ENCODE measurements at places on chromosomes 1 and 21. TPM values are rescaled to one million over a fixed set of nuclear protein-coding genes. Genes with fewer than 3 reads are reported as not detected.

DNA sequence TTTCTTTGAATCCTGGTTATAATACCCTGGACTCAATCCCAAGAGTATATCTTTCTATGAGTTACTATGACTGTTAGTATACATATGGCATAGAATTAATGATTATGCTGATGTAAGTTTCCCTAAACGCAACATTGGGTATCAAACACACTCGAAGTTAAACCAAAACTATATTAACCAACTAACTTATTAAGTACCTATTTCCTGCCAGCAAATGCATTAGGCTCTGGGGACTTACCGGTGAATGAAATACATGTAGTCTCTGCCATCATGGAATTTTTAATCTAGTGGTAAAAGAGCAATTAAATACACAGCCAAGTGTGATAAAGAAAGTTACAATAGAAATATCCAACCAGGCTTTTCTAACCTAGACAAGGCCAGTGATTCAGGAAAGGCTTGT is 193.6 kb upstream of the ADGRL2 start:
- no peak for DNase-seq

- no peak for DNase-seq
These were observed 63.4 kb upstream of the LAX1 start for GRCh38 chr1:203701606-203702005.

DNA sequence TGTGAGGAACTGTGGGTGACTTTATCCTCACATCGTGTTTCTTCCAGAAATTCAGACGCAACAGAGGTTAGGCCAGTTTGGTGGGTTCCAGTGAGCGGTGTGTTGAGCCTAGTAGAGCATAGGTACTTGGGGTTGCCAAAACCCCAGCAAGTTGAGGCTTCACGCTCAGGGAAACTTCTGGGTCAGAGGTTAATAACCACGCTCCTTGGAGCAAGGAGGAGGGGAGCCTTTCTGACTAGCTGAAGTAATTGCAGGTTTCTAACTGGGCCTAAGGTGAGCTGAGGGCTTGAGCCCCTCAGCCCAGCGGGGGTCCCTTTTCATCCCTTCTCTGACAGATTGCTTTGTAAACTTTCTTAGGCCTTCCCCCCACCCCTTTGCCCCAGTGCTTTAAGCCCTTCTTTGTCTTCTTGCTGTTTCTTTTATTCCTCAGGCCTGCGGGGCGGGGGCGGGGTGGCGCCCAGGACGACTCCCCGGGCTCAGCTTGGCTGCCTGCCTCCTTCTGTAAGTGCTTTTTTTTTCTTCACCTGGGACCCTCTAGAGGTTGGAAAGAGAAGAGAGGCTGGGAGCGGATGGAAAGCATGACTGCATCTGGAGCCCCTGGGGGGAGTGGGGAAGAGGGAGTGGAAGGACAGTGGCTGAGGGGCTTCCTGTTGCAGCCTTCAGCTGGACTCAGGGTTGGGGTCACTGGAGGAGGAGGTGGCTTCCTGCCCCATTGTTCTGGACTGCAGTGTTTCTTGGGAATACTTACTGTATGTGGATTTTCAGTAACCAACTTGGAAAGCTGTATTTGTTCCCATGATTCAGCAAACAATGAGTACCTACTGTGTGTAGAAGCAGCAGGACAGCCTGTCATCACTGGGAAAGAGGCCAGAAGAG is 1.3 kb upstream of the ZNF436 start:
- no peak for DNase-seq

GRCh38 chr1:12467570-12468286 is 150.3 kb downstream of the DHRS3 start:
- no peak for DNase-seq

DNA sequence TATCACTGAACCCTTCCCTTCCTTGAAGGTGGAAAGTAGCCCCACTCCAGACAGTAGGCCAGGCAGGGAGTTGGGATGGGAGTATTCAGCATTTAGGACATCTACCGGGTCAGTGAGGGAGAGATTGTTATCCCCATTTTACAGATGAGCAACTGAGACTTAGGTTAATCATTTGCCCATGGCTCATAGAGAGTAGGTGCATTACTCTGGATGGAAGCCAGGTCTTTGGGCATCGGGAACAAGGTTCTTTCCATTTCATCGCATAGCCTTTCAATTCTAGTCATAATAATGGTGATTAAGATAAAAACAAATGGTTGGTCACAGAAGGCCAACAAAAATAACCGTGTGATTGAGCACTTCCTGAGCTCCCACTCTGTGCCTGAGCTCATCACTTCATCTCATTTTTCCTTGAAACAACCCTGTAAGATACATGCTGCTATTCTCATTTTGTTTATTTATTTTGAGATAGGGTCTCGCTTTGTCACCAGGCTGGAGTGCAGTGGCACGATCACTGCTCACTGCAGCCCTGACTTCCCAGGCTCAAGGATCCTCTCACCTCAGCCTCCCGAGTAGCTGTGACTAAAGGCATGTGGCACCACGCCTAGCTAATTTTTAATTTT is 64.8 kb downstream of the NAV1 start:
- DNase-seq, result no peak

- no peak for DNase-seq
These were observed 544.4 kb downstream of the PLPP3 start for GRCh38 chr1:56034847-56035481.

GRCh38 chr1:93575621-93576284 is 105.9 kb downstream of the BCAR3 start:
- no peak for DNase-seq

GRCh38 chr1:74583397-74583796 is 71.0 kb upstream of the LRRC53 start:
- no peak for DNase-seq

DNA sequence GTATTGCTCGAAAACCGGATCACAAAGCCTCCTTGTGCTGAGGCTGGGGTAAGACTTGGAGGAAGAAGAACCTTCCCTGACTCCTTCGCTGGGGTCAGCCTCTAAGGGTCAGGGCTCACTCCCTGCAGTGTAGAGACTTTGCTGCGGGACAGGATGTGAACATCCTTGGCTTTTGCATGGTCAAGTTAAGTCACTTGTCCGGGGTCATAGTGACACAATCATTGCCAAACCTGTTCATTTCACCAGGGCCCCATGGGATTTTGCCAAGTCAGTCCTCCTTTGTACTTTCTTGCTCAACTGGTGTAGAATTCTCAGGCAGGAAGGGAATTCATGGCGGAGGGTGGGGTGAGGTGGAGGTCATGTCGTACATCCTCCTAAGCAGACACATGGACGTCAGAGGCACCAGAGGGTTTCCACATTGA is 24.7 kb upstream of the IL10 start:
- DNase-seq, result no peak

DDR2 gene
- 0.31 TPM for total RNA-seq

NAV1 gene
- 0.48 TPM for total RNA-seq

KPRP gene
- total RNA-seq, result not detected

TMPRSS15 gene
- total RNA-seq, result not detected

MEGF6 gene
- 7.6 TPM for total RNA-seq
